ENCODE measurements at places on chromosomes 5 and 9.

DNA sequence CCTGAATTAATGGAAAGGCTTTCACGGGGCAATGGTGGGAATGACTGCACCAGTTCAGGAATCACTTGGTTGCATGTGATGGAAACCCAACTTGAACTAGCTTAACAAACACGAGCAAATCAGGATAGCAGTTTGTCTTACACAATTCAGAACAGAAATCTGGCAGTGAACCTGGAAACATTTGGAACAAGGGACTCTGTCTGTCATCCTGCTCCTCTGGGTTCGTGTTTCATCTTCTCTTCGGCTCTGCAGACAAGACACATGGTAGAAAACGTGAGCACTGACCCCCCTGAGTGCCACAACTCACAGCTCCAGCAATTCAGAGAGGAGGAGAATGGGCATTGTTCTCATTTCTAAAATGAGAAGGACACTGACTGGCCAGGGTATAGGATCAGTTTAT is 218.1 kb upstream of the NREP start:
- no peak for DNase-seq

DNA sequence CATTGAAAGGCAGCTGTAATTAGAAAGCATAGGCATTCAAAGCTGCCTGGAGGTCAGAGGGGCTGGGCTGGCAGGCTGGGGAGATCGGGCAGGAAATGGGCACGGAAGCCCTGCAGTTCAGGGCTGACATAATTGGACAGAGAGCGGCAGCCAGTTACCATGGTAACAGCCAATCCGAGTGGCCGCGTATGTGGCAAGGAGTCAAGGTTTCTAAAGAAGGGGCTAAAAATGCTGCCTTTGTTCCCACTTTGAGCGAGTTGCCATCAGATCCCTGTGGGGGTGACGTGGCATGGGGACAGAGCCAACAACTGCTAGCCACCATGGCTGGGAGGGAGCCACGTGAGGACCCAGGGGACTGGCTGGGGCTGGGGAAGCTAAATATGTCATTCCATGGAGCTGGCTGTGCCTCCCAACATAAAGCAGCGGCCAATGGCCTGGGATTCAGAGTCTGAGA is 44.7 kb upstream of the NDFIP1 start:
- peak; percentile 58 for DNase-seq

- no peak for DNase-seq
Measured at GRCh38 chr5:154334406-154335064, 111.3 kb upstream of the SAP30L start.

- DNase-seq = no peak
Measured at GRCh38 chr9:95207403-95207802, 110.1 kb downstream of the FANCC start.
